ENCODE measurements at places on chromosomes 12 and 14.

- no peak for DNase-seq
Measured at GRCh38 chr12:104788840-104789271, 169.2 kb downstream of the SLC41A2 start.

DNA sequence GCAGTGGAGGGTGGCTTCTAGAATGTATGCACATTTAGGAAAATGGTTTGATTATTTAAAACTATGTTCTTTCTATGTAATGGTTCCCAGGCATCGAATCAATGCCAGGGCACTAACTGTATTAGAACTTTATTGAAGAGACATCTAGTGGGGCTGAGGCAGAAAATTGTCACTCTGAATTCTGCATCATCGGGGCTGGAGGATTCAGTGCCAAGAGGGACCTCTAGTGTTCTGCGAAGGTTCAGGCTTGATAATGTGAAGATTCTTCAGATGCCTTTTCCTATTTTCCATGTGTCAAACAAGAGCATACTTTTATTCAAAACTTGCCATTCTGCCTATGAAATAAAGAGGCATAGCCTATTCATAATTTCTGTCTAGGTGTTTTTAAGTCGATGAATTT is 146.3 kb downstream of the CAND1 start:
- DNase-seq: no peak

- no peak for DNase-seq
Measured at GRCh38 chr12:54352891-54353874, 11.1 kb downstream of the GPR84 start.

GRCh38 chr12:68240079-68240478 is 13.3 kb downstream of the IL22 start:
- no peak for DNase-seq

DNA sequence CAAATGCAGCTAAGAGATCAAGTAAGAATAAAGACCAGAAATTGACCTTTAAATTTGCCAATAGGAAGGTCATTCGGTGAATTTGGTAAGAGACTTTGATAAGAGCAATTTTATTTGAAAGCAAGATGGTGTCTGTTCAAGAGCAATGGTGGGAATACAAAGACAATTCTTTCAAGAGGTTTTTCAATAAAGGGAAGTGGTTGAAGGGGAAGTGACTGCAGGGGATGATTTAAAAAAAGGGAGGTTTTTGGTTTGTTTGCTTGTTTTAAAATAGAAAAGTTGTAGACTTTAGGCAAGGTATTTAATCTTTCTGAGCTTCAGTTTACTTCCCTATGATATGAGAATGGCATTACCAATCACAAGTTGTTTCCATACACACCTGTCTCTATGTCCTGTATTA is 4.3 kb upstream of the APPL2 start:
- DNase-seq: no peak

GRCh38 chr14:92513966-92514843 is 624 bp downstream of the RIN3 start:
- DNase-seq: peak; percentile 47

- DNase-seq: peak; percentile 55
Measured at GRCh38 chr12:120365675-120366340, 3.2 kb downstream of the MSI1 start.

GRCh38 chr14:70796551-70796950 is 12.8 kb downstream of the MAP3K9 start:
- DNase-seq: no peak

- no peak for DNase-seq
Measured at GRCh38 chr14:32013083-32013482, 64.0 kb upstream of the ARHGAP5 start.

DNA sequence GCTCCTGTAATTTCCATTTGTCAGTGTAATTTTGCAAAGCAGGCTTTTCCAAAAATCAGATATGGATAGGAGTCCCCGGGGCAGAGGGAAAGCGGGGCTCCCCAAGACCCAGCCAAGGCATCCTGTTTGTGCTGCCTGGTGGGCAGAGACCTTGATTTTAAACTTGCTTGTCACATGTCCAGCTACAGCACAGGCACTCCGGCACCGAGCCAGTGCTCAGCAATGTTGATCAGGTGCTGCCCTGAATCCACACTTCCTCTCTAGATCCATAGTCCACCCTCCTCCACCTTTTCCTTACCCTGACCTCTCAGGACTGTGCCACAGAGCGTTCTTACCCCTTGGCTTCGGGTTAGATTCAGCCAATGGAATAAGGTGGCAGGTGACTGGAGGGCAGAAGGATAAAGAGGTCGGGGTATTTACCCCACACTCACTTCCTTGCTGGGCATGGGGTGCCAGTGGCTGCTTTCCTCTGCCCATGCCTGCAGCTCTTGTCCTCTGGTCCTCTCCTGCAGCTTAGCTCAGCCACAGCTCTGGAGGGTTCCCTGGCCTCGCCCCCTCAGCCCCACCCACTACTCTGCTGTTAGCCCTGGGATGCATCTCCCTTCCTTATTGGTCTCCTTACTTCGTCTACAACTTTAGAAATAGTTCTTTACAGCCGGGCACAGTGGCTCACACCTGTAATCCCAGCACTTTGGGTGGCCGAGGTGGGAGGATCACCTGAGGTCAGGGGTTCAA is 80.1 kb downstream of the IRF2BPL start:
- no peak for DNase-seq

- peak; percentile 8 for DNase-seq
Measured at GRCh38 chr12:74021937-74022336, 515.7 kb upstream of the ATXN7L3B start.

- DNase-seq: no peak
Measured at GRCh38 chr14:22174412-22175277, 414.4 kb downstream of the DAD1 start.

DNA sequence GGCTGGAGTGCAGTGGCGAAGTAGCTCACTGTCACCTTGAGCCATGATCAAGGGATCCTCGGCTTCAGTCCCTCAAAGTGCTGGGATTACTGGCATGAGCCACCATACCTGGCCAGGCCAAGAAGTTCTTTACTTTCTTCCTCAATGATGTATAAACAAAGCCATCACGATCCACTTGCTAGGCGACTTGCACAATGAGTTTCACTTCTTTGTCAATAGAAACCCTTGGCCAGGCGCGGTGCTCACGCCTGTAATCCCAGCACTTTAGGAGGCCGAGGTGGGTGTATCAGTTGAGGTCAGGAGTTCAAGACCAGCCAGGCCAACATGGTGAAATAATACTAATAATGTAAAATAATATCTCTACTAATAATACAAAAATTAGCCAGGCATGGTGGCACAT is 14.4 kb upstream of the SPSB2 start:
- DNase-seq: no peak

DNA sequence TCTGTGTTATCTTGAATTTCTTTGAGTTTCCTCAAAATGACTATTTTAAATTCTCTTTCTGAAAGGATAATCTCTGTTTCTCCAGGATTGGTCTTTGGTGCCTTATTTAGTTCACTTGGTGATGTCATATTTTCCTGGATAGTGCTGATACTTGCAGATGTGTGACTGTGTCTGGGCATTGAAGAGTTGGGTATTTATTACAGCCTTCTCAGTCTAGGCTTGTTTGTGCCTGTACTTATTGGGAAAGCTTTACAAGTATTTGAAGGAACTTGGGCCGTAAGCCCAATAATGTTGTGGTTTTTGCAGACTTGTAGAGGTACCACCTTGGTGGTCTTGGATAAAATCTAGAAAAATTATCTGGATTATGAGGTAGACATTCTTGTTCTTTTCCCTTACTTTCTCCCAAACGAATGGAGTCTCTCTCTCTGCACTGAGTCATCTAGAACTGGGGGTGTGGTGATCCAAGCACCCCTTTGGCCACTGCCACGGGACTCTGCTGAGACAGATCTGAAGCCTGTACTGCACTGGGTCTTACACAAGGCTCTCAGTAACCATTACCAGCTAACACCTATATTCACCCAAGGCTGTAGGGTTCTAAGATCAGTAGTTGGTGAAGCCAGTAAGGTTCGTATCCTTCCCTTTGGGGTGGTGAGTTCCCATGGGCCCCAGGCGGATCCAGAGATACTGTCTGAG is 703.7 kb upstream of the MGAT4C start:
- DNase-seq: no peak

GRCh38 chr14:68688872-68689371 is 103.9 kb downstream of the ZFP36L1 start:
- no peak for DNase-seq

DNA sequence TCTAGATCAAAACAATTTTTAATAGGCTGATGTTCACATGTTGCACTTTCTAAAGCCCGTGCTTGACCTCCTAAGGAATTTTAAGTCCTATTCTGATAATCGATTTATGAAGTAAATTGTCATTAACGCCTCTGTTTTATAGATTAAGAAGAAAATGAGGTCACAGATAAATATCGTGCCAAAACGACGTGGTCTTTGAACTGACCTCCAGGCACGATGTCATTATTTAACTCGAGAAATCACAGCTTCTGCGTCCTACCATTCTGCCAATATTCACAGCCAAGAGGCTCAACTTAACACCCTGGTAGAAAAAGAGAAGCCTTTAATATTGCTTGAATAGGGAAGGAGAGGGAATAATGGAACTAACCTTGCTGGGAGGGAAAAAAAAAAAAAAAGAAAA is 888 bp upstream of the EEA1 start:
- no peak for DNase-seq

DNA sequence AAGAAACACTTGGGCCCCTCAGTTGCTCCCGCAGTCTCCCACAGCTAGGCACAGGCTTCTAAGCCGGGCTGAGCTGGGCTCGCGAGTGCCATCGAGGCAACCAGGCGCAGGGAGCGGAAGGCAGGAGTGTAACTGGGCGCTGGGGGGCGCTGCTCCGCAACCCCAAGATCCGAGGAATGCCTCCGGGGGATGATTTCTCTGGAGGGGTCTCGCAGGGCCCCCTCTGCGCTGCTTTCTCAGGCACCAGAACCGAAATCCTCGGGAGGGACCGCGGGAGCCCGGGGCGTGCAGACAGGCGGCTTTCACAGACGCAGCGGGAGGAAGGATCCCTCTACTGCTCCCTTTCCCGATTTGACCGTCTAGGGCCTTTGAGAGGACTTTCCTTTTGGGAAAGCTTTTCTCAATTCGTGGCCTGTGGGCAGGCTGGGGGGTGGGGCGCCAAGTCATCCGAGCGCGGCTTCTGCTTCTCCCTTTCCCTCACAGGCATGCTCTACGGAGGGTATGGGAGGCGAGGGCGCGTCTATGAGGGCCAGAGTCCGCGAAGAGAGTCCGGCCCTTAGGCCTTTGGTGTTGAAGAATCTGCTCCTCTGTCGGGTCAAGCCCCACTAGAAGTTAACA is 4.3 kb upstream of the NKX2-1 start:
- DNase-seq: no peak

GRCh38 chr12:92299344-92299743 is 153.7 kb upstream of the BTG1 start:
- no peak for DNase-seq

DNA sequence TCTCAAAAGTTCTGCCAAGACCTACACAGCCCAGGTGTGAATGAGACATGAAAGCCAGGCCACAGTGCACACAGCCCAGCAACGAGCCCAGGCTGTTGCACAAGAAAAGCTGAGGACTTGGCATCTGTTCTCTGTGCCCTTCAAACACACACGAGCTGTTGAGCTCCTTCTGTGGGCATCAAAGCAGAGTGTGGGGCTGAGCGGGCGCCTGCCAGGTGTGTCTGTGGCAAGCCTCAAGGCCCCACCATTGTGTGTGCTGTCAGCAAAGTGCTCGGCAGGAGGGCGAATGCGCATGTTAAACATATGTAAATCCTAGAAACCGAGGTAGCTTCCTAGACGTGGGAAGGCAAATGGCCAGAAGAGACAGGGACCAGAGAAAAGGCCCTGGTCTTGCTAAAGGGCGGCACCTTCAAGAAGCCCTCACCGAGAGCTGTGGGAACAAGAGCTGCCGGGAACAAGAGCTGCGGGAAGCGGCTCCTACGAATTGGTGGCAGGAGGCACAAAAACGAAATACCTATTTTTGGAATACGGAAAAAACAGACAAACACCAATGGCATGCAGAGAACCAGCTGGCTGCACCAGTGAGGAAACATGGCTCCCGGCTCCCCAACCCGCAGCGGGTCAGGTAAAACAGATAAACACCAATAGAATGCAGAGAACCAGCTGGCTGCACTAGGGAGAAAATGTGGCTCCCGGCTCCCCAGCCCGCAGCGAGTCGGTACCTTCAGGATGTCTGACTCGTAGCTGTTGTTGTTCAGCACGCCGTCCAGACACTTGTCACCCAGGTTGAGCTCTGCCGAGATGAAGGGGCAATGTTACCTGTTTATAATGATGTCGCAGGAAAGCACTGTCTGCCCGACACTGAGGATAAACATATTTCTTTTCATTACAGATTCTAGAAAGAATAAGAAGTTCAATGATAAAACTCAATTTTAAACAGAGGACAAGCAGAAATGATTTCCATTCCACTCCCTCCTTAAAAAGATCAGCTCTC is 19.0 kb upstream of the GOLGA3 start:
- no peak for DNase-seq

GRCh38 chr12:116358893-116359761 is 81.6 kb upstream of the MED13L start:
- peak; percentile 73 for DNase-seq

DNA sequence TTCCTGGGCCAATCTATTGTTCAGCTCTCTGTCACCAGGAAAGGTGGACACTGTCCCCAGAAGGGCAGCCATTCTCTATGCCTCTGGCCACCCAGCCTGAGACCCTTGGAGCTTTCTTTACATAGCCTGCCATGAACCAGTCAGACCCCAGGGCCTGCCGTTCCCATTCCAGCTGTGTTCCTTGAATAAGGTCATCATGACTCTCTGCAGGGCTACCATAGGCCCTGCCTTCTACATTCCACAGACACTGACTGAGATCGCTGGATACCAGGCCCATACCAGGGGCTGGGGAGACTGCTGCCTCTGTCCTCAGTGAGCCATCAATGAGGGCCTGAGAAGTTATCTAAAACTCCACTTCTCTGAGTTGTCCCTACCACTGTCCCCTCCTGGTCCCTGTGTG is 75.5 kb downstream of the SYNE3 start:
- DNase-seq: no peak

GRCh38 chr14:60651086-60651795 is 2.0 kb upstream of the SIX1 start:
- no peak for DNase-seq

DNA sequence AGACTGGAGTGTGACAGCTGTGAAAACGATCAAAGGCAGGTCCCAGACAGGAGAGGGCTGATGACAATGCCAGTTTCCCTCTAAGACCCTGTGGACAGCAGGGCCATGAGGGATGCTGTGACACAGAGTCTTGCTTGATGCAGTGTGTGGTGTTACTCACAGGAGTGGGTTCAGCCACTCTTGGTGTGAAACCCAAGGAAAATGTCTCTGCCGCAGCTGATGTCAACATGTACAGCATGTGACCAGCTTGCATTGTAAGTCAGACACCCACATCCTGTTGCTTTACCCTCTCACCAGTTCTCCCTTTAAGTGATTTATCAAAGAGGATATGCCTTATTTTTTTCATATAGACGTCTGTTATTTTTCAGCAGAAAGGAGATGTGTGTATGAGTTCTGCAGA is 268.6 kb downstream of the BTG1 start:
- no peak for DNase-seq

- DNase-seq: no peak
Measured at GRCh38 chr14:95313707-95314106, 6.0 kb downstream of the CLMN start.
